IMR-90 (cell line): ENCODE measurements at places on chromosomes 3 and 15. TPM values are rescaled to one million over a fixed set of nuclear protein-coding genes. Genes with fewer than 3 reads are reported as not detected.

LDHAL6B gene
- not detected in 2 replicates for polyA plus RNA-seq

PLAAT1 gene
- 0.68 and 0.73 TPM in 2 replicates for polyA plus RNA-seq

- H3K27me3 ChIP-seq, result no peaks in the 10 kb centered on the region
- H3K4me3 ChIP-seq, result no peak overlapping the region
- no peak overlapping the region for H3K27ac ChIP-seq
Observed at GRCh38 chr15:22948056-22948455, 32.1 kb downstream of the CYFIP1 start.

DNA sequence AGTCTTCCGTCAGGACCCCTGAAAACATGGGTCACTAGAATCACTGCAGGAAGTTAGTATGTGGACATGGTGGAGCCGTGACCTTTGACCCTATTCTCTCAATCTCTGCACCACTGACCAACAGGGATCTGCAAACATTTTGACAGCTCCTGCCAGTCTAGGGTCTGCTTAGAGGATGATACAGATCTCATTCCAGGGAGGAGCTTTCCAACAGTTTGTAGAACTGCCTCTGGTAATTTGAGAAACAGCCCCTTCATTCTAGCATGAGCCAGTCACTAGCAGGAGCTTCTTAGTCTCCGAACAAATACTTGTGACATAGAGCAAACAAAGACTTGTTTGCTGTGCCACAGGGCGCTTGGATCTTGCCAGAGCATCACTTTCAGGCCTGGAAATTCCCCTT is 270.3 kb upstream of the CFAP20DC start:
- DNase-seq, result no peak
- H3K27me3 ChIP-seq, result no peaks in the 10 kb centered on the region
- no peak overlapping the region for H3K27ac ChIP-seq

GRCh38 chr3:173009410-173009809 is 131.6 kb downstream of the SPATA16 start:
- H3K27me3 ChIP-seq, result no peaks in the 10 kb centered on the region
- H3K4me3 ChIP-seq, result no peak overlapping the region
- no peaks in the 10 kb centered on the region for H3K36me3 ChIP-seq
- no peaks in the 10 kb centered on the region for H3K4me1 ChIP-seq
- no peak overlapping the region for H3K27ac ChIP-seq
